ENCODE measurements at places on chromosomes 6 and 20.

- no peak for DNase-seq
Measured at GRCh38 chr6:41630946-41631345, 7.3 kb upstream of the MDFI start.

- peak; percentile 62 for DNase-seq
Measured at GRCh38 chr20:17873410-17874270, 95.0 kb downstream of the SNX5 start.

- DNase-seq: peak; percentile 71
Measured at GRCh38 chr6:105179244-105180065, at the start of gene POPDC3. POPDC3 (minus strand) TSS chr6:105180014; CDS start chr6:105161909, 18,105 bp downstream.

- no peak for DNase-seq
Measured at GRCh38 chr6:84687431-84687830, 77.0 kb downstream of the TBX18 start.

GRCh38 chr20:24872291-24873024 is 76.6 kb upstream of the CST7 start:
- no peak for DNase-seq

DNA sequence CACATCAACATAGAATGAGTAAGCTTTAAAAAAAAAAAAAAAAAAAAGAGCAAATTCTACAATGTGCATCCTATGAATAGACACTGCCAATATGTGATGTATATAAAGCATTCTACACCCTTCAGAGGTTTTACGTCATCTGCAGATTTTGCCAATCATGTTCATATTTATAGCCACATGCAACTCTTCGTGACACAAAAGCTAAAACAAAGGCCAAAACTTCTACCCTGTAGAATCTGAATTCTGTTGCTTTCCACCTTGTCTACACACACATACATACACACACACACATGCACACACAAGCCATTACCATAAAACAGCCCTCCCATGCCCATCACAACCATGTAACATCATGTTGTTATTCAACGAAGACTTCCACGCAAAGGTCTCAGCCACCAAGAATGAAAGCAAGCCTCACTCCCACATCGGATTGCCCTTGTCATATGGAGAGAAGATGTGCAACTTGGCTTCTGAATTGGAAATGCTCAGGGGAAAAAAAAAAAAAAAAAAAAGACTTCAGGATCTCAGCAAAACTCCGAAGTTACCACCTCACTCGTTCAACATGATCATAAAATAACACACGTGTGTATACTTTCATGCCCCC is 479.4 kb upstream of the JARID2 start:
- DNase-seq: no peak

DNA sequence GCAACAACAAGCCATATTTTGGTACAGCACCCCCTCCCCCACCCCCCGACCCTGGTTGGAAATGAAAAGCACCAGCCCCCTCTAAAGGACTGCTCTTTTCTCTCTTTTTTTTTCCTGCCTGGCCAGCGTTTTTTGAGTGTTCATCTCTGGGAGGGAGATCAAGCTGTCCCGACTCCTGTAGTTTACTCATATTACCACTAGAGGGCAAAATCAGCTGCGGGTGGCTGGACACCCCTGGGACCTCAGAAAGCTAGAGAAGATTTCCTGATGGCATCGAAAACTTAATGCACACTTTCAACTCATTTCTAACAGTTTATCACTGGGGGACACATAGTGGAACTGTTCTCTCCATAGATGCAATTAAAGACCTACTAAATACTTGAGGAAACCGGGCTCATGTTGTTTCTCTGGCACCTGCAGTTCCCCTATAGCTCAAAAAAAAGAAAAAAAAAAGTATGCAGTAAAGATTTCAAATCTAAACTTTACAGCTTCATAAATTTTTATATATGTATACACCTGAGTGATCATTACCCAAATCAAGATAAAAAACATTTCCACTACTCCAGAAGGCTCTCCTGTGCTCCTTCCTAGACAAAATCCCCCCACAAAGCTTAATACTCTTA is 24.4 kb downstream of the CNBD2 start:
- peak; percentile 60 for DNase-seq
